Right ventricle myocardium inferior (tissue), 1 donor: ENCODE measurements at places on chromosomes 7 and 10. TPM values are rescaled to one million over a fixed set of nuclear protein-coding genes. Genes with fewer than 3 reads are reported as not detected.

GRCh38 chr7:94823947-94824346 is 83.4 kb upstream of the PPP1R9A start:
- no peak for DNase-seq

- no peak for DNase-seq
These were observed 15.2 kb downstream of the STK32C start for GRCh38 chr10:132292287-132293200.

DNA sequence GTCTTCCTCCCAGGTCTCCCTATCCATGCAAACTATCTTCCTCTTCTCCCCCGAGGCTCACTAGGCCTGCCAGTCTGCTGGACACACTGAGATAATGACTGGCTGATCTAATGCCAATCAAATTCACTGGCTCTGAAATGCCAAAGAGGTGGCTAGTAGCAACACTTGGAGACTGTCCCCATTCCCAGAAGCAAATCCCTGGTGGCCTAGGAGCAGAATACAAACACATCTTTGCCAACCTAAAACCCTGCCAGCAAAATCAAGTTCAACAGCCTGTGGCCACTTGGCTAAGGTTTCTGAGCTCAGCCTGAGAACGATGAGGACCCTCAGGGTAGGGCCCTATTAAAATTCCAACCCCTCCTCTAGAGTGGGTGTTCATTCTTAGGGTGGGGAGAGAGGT is 46.6 kb downstream of the SH3PXD2A start:
- no peak for DNase-seq

DNA sequence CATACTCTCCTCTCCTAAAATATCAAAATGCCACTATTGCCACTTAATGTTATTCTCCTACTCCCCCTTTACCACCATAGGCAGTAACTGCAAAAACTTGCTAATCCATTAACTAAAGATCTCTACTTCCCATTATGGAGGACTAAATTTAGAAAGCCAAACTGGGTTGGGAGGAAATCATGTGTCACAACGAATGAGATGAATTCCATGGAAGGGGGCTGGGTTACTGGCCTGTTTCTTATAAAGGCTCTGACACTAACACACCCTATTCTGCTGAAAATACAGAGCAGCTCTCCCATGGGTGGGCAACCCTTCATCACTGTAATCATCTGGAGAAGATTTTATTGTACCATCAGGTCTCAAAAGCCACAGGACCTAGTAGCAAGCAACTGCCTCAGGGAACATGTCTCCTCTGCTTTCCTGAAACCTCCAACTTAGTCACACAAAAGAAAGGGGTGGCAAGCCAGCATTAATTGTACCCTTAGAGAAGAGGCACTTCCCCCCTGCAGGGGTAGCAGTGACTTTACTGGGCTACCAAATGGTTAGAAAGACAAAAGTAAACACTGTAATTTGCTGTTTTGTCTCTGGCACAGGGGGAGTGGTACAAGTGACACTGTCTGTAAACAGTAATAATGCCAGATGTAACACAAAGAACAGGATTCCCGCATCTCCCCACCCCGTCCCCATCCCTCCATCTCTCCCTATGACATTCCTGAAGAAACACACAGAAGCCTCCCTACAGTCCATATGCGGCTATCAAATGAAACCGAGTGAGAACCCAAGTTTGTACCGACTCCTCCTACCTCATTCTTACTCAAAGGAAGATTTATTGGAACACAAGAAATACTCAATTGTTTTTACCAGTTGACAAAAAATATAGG is 81.6 kb downstream of the ARMH3 start:
- no peak for DNase-seq

DNA sequence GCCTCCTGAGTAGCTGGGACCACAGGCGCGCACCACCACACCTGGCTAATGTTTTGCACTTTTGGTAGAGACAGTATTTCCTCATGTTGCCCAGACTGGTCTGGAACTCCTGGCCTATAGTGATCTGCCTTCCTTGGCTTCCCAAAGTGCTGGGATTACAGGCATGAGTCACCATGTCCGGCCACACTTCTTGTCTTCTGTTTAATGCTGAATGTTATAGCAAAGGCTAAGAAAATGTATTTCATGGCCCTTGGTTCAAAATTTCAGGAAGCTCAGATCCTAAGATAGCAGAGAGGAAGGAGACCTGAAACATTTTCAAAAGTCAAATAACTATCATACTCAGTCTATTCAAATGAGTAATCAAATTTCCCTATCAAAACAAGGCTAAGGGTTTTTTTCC is 229.6 kb downstream of the BAMBI start:
- DNase-seq: no peak

GRCh38 chr7:33423646-33424020 is 294.3 kb downstream of the BBS9 start:
- no peak for DNase-seq

- DNase-seq: peak; percentile 49
These were observed 478.2 kb upstream of the FOXK1 start for GRCh38 chr7:4203626-4204512.

GRCh38 chr10:3681642-3682554 is 103.1 kb downstream of the KLF6 start:
- DNase-seq: no peak

GRCh38 chr7:107579885-107580715 is at the start of gene BCAP29:
TSS of gene BCAP29 (plus strand) at chr7:107580246. CDS start at chr7:107580773, 527 bp downstream.
- DNase-seq: peak; percentile 89

DNA sequence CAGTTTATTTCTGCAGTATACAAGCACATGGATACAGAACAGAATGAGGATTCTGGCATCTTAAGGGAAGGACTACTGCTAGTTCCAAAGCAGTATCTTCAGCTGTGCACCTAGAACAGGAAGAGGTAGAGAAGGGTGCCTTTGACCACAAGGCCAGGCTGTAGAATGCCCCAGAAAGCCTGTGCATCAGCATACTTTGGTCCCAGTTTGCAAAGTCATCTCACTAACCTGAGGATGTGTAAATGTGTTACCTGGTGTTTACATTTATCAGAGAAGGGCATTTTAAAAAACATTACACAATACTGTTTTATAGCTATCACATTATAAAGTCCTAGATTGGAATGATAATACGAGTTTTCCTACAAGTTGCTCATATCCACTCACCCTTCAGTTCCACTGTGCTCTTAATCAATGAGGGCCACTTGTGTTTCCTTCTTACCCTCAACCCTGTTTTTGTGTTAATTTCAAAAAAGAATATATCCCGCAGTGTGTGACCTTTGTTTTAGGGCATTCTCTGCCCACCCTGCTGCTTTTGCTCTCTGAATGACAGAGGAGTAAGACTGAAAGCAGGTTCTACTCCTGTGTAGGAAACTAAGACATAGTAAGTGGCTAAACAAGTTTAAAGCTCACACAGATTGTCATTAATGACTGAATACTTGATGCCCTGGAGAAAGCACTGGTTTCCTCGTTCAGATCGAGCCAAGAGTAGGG is 3.4 kb downstream of the SLC35G1 start:
- no peak for DNase-seq

DNA sequence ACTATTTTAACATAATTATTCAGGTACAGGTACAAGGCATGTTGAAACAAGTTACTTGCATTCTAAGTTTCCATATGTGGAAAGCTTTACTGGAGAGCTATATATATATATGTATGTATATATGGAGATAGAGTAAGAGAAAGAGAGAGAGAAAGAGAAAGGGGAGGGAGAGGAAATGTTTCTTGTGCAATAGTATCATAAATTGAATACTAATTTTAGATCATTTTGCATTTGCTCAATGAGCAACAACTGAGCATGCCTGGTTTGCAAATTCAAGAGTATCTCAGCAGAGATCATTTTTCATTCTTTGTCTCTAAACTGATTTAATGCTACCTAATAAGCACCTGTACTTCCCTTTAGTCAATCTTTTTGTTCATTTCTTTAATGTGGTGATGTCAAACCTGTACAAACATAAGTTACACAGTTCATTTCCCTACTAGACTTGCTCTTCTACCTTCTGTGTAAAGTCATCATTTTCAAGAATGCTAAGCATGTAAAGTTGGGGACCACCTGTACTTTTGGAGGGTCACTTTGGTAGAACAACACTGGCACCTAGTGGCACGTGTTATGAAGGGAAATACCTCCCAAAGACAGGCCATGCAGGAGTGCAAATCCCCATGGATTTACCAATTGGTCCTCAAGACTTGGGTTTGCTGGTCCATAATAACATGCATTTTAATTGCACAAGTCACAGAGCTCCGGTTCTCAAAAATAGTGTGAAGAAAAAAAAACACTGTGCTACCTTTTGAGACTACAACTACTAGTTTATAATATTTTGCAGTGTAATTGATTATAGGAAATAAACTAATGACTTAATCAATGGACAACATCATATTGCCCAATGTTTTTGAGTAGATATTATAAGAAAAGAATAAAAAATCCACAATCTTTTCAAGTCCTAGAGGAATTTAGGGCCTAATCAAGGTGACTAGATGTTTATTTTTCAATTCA is 431.2 kb upstream of the IGFBP3 start:
- no peak for DNase-seq

- DNase-seq: no peak
These were observed 627.9 kb upstream of the FOXK1 start for GRCh38 chr7:4054158-4054557.

GRCh38 chr7:73683788-73684693 is 644 bp downstream of the BUD23 start:
- DNase-seq: peak; percentile 54

DNA sequence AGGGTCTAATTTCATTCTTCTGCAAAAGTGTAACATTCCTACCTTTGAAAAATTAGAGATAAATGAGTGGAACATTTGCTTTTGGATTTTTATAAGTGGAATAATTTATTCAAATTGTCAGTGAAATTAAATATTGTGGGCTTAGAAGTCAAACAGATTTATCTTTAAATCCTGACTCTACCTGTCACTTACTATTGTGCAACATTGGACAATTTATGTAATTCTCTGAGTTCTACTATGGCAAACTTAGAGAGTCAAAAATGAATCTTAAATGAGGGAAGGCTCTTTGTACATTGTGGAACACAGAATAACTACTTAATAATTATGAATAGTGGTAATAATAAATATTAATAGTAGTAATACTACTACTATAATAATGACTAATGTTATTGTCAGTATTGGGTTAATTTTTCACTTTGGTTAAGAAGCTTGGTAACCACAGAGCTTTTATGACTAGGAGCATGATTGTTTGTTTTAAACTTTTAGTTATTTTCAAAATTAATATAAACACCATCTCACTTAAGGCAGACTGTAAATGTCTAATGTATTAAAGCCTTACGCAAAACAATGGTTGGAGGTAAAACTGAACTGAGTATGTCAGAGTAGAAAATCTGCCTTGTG is 70.0 kb downstream of the PRKG1 start:
- DNase-seq: no peak

DNA sequence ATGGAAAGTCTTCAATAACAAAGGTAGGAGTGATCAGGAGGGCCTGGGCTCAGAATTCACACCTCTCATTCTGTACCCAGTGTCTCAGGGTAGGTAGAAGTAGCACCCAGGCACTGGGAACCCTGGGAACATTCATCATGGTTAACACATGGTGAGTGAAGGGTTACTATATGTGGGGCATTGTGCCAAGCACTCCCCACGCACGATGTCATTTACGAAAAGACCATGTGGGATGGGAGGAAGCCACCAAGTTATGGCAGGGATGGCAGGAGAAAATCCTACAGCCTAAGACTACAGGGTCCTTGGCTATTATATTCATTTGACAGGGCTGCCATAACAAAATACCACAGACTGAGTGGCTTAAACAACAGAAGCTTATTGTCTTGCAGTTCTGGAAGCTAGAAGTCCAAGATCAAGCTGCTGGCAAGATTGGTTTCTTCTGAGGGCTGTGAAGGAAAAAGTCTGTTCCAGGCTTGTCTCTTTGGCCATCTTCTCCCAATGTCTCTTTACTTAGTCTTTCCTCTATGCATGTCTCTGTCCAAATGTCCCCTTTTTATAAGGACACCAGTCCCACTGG is 27.7 kb upstream of the DDIT4 start:
- DNase-seq: no peak

- DNase-seq: no peak
These were observed 34.1 kb upstream of the NMT2 start for GRCh38 chr10:15202639-15203038.

GRCh38 chr7:68862736-68863135 is 735.5 kb upstream of the AUTS2 start:
- no peak for DNase-seq

DNA sequence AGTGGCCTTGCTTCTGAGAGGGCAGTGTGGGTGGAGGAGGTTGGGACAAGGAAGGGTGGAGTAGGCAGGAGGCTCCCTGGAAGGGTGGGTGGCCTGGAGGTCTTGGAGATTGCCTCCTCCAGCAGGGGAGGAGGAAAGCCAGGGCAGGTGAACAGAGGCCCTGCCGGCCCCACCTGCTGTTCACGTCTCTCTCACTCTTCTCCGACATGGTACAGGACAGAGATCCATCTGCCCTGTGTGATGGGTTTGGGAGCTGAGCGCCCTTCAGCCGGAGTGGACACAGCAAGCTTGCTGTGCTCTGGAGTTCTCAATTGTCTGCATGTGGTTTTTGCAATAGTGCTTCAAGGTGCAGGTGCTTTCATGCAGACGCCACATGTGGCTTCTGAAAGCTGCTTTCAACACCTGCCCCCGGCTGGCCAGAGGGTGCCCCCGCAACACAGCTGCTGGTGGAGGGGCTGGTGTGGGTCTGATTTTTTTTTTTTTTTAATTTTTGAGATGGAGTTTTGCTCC is 82.8 kb upstream of the GNA12 start:
- DNase-seq: no peak

- DNase-seq: no peak
These were observed 54.1 kb downstream of the MTERF1 start for GRCh38 chr7:91826377-91826776.

GRCh38 chr10:88154596-88155250 is 291.3 kb downstream of the PTEN start:
- DNase-seq: no peak

GRCh38 chr7:49812534-49812933 is 39.1 kb downstream of the VWC2 start:
- DNase-seq: no peak

ATP6V0A4 gene
- not detected for total RNA-seq

PAPOLB gene
- 0.08 TPM for total RNA-seq

PODXL gene
- 59.0 TPM for total RNA-seq

AHR gene
- 29.6 TPM for total RNA-seq

SLIT1 gene
- 0.08 TPM for total RNA-seq

BLNK gene
- 1.4 TPM for total RNA-seq

GPR15LG gene
- not detected for total RNA-seq

GRB10 gene
- 34.7 TPM for total RNA-seq

BICC1 gene
- total RNA-seq: 8.2 TPM

TRIM56 gene
- total RNA-seq: 21.0 TPM

CRPPA gene
- 7.1 TPM for total RNA-seq

PDZD7 gene
- total RNA-seq: 0.22 TPM

ELMO1 gene
- 13.8 TPM for total RNA-seq

RAPGEF5 gene
- 9.4 TPM for total RNA-seq

ATOH7 gene
- total RNA-seq: not detected

SPDYE2 gene
- not detected for total RNA-seq

ZNF862 gene
- 10.1 TPM for total RNA-seq
